ENCODE measurements at places on chromosomes 7 and 10. TPM values are rescaled to one million over a fixed set of nuclear protein-coding genes. Genes with fewer than 3 reads are reported as not detected.
A peak's percentile ranks its signal among the peaks of the same experiment; 100 is the strongest.

LRCH4 gene
- 23.2 TPM for polyA plus RNA-seq

CHAT gene
- not detected for polyA plus RNA-seq

GPR141 gene
- not detected for polyA plus RNA-seq

GRCh38 chr10:71782917-71783490 lies 9.7 kb upstream of the VSIR start:
- H3K36me3 ChIP-seq, result no peaks in the 10 kb centered on the region
- H3K27me3 ChIP-seq, result no peaks in the 10 kb centered on the region
- no peak overlapping the region for H3K4me3 ChIP-seq

- no peak overlapping the region for H3K27ac ChIP-seq
- H3K27me3 ChIP-seq, result no peaks in the 10 kb centered on the region
- DNase-seq, result no peak
- no peak overlapping the region for H3K4me3 ChIP-seq
- no peaks in the 10 kb centered on the region for H3K4me1 ChIP-seq
These were observed 11.5 kb downstream of the PMS2 start for GRCh38 chr7:5997210-5997808.

DNA sequence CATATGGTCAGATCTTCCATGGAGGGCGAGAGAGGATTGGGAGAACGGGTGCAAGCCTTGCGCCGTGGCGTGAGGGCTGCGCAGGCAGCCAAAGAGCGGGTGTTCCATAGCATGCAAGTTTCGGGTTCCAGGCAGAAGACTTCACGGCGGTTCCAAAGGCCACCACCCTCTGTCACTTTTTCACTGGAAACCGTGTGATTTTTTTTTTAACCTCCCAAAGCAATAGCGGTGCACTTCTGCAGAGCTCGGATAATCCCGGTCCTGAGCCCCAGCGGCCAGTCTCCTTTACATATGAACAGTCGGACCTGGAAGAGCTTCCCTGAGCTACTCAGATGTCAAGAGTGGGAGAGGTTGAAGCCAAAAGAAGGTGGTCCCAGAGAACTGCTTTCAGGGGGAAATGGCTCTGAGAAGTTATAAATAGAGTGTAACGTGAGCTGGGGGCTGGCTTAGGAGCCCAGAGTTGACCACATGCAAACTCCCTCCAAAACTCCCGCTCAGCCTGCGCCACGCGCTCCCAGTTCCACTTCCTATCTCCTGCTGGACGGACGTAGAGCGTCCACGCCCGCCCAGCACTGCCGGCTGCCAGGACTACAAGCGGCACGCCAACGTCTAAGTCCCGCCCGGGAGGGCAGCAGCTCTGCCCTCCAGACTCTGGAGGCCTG lies at the start of gene MEOX2:
TSS of gene MEOX2 (minus strand) at position 389 of the 662 bp plus-strand sequence. CDS start at position 108, 281 bp downstream.
- peak; percentile 81 for DNase-seq
- peak within 1 kb of the TSS; percentile 42 for H3K4me3 ChIP-seq
- H3K27ac ChIP-seq, result no peak within 1 kb of the TSS
- H3K4me1 ChIP-seq, result peaks cover 2% of the 10 kb centered on the region
- no peaks in the 10 kb centered on the region for H3K36me3 ChIP-seq
- H3K27me3 ChIP-seq, result peaks cover 43% of the 10 kb centered on the region

DNA sequence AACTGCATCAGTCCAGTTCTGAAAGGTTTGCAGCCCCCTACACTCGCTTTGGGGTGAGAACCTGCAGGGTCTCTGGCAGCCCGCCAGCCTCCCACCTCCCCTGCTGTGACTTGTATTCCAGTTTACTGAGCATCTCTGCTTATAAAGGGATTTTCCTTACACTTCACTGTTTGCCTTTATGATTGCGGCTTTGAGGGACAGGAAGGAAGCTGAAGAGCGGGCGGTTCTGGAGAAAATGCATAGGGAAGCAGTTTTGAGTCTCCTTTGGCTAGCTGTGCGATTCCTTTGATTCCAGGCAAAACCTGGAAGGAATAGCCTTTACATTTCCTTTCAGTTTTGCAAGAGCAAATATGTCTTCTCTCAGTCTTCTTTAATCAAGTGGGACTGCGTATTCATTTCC lies 65.0 kb upstream of the TRIM8 start:
- H3K36me3 ChIP-seq, result no peaks in the 10 kb centered on the region
- no peaks in the 10 kb centered on the region for H3K27me3 ChIP-seq
- peak overlapping the region; percentile 35 for H3K4me3 ChIP-seq
- no peak for DNase-seq
- peaks cover 5% of the 10 kb centered on the region for H3K4me1 ChIP-seq

GRCh38 chr7:31873816-31874597 lies 187.0 kb downstream of the PPP1R17 start:
- DNase-seq, result no peak
- H3K4me3 ChIP-seq, result no peak overlapping the region
- H3K27ac ChIP-seq, result no peak overlapping the region

DNA sequence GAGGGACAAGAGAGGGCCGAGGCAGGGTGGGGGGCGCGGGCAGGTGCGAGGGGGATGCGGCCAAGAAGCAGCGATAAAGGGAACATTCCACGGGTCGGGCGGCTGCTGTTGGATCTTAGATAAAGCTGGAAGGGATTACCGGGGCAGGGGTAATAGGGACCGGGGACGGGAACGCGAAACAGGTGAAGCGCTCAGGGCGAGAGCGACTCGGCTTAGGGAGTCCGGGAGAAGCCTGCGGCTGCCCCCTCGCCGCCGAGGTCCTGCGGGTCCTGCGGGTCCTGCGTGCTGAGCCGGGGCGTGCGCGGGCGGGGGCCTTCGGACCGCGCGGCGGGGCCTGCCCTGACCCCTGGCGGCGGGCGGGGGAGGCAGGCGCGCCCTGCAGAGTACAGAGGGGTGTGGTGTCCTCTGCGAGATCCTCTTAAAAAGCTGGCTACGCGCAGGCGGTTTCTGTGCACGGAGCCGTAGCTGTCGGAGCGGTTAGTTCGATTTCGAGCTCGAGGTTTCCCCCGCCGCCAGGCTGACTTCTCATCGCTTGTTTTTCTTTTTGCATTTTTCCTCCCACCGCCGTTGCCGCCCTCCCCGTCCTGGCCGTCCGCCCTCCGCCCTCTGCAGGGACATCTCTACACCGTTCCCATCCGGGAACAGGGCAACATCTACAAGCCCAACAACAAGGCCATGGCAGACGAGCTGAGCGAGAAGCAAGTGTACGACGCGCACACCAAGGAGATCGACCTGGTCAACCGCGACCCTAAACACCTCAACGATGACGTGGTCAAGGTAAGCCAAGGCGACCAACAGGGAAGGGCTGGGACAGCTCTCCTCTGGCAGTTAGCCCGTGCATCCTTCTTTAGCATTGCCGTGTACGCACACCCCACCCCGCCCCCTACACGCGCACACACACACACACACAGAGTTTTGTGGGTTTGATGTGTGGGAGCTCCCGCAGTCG lies 1.4 kb downstream of the CAV1 start:
- peaks cover 19% of the 10 kb centered on the region for H3K27me3 ChIP-seq
- DNase-seq, result peak; percentile 68
- peak overlapping the region; percentile 71 for H3K4me3 ChIP-seq
- H3K4me1 ChIP-seq, result no peaks in the 10 kb centered on the region
- H3K27ac ChIP-seq, result no peak overlapping the region
- H3K36me3 ChIP-seq, result no peaks in the 10 kb centered on the region

- no peaks in the 10 kb centered on the region for H3K27me3 ChIP-seq
- no peak overlapping the region for H3K4me3 ChIP-seq
- DNase-seq, result peak; percentile 71
- H3K36me3 ChIP-seq, result peaks cover 7% of the 10 kb centered on the region
- H3K27ac ChIP-seq, result no peak overlapping the region
These were observed 63.2 kb downstream of the MKI67 start for GRCh38 chr10:128062881-128063563.

DNA sequence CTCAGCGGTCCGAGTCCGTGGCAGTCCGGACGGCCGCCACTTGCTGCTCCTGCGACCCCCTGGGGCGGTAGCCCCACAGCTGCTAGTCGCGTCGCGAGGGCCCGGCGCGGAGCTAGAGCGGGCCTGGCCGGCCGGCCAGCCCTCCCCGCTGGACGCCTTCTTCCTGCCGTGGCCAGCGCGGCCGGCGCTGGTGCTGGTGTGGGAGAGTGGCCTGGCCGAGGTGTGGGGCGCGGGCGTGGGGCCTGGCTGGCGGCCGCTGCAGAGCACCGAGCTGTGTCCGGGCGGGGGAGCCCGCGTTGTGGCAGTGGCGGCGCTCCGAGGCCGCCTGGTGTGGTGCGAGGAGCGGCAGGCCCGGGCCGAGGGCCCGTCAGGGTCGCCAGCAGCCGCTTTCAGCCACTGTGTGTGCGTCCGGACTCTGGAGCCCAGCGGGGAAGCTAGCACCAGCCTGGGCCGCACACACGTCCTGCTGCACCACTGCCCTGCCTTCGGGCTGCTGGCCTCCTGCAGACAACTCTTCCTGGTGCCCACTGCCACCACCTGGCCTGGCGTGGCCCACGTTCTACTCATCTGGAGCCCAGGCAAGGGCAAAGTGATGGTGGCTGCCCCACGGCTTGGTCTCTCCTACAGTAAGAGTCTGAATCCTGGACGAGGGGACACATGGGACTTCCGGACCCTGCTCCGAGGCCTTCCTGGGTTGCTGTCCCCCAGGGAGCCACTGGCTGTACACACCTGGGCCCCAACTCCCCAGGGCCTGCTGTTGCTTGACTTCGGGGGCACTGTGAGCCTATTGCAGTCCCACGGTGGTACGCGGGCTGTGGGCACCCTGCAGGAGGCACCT lies 631 bp downstream of the HPS6 start:
- no peaks in the 10 kb centered on the region for H3K4me1 ChIP-seq
- DNase-seq, result peak; percentile 79
- peak overlapping the region; percentile 82 for H3K4me3 ChIP-seq
- H3K27ac ChIP-seq, result peak overlapping the region; percentile 78
- H3K36me3 ChIP-seq, result peaks cover 4% of the 10 kb centered on the region

DNA sequence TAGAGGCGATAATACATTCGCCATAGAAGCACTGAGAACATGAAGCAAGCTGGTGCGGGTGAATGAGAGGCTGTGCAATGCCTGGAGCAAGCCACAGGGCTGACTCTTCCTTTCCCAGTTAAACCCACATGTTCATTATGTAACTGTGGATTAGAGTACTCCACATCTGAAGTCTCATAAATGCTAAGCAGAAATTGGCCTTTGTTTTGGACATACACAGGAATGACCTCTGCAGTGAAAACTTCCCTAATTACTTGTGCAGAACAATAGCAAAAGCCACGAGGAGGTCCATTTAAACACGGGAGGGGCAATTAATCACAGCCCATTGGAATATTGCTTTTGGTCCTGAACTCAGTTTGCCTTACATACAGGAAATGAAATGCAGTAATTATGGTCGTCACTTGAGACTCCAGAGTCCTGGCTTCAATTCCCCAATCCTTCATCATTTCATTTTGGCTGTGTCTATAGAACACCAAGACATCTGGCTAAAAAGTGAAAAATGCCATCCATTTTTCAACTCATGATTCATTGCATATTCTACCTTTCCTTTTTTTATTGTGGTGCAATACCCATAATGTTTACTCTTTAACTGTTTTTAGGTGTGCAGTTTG lies 78.7 kb upstream of the CXCL12 start:
- DNase-seq, result no peak
- no peak overlapping the region for H3K27ac ChIP-seq
- no peak overlapping the region for H3K4me3 ChIP-seq
- no peaks in the 10 kb centered on the region for H3K4me1 ChIP-seq
- no peaks in the 10 kb centered on the region for H3K27me3 ChIP-seq
- H3K36me3 ChIP-seq, result no peaks in the 10 kb centered on the region

- no peaks in the 10 kb centered on the region for H3K27me3 ChIP-seq
- H3K27ac ChIP-seq, result no peak overlapping the region
- no peak overlapping the region for H3K4me3 ChIP-seq
- no peaks in the 10 kb centered on the region for H3K36me3 ChIP-seq
- no peak for DNase-seq
These were observed 404.6 kb downstream of the LRMDA start for GRCh38 chr10:75836064-75836463.

GRCh38 chr10:121411004-121411403 lies 187.2 kb downstream of the FGFR2 start:
- no peak overlapping the region for H3K4me3 ChIP-seq
- no peaks in the 10 kb centered on the region for H3K36me3 ChIP-seq
- DNase-seq, result peak; percentile 77
- no peaks in the 10 kb centered on the region for H3K4me1 ChIP-seq
- no peaks in the 10 kb centered on the region for H3K27me3 ChIP-seq

DNA sequence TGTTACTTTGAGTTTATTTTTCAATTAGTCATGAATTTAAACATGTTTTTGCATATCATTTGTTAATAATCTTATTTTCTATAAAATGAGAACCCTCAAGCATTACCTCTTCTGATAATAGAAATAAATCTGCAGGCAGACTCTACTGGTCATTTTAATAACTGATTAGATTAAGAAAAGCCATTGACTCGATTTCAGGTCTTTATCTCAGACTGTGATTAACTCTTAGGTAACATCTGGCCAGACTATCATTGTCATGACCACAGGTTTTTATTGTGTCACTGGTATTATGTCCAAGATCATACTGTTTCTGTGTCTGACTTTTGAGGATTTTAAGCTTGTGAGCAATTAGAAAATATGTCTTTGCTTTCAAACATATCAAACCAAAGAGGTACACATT lies 83.6 kb upstream of the SLC13A1 start:
- DNase-seq, result no peak
- no peaks in the 10 kb centered on the region for H3K27me3 ChIP-seq
- H3K4me3 ChIP-seq, result no peak overlapping the region
- no peak overlapping the region for H3K27ac ChIP-seq
- H3K36me3 ChIP-seq, result no peaks in the 10 kb centered on the region

- no peak within 1 kb of the TSS for H3K27ac ChIP-seq
- no peak within 1 kb of the TSS for H3K4me3 ChIP-seq
- no peak for DNase-seq
- H3K27me3 ChIP-seq, result no peaks in the 10 kb centered on the region
These were observed at the start of gene HK1 for GRCh38 chr10:69278446-69278963. Gene HK1, plus strand, starts transcription at chr10:69278496.

DNA sequence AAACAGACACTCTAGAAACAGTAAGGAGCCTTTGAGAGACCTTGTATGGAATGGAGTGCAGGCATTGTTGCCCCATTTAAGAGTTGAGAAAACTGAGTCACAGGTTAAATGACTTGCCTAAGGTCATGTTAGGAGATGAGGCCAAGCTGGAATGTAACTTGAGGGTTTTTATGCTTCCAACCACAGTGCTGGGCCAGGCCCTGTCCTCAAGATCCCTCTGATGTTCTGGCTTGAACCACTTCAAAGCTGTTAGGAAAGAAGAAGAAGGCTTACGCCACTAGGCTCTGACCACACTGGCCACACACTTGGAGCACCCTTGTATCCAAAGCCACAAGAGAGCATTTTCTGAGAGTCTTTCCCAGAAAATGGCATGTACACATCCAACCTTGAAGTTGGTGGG lies 42.7 kb downstream of the PLAU start:
- no peaks in the 10 kb centered on the region for H3K27me3 ChIP-seq
- H3K36me3 ChIP-seq, result no peaks in the 10 kb centered on the region
- no peak overlapping the region for H3K27ac ChIP-seq
- H3K4me3 ChIP-seq, result no peak overlapping the region
- no peaks in the 10 kb centered on the region for H3K4me1 ChIP-seq
- no peak for DNase-seq

GRCh38 chr10:28382525-28383269 lies 79.8 kb upstream of the MPP7 start:
- no peaks in the 10 kb centered on the region for H3K36me3 ChIP-seq
- H3K4me1 ChIP-seq, result no peaks in the 10 kb centered on the region
- DNase-seq, result no peak
- no peaks in the 10 kb centered on the region for H3K27me3 ChIP-seq

Measured in kidney (tissue), 22 donors.